Sigmoid colon (tissue), 7 donors: ENCODE measurements at places on chromosomes 2 and 18. TPM values are rescaled to one million over a fixed set of nuclear protein-coding genes. Genes with fewer than 3 reads are reported as not detected.

DNA sequence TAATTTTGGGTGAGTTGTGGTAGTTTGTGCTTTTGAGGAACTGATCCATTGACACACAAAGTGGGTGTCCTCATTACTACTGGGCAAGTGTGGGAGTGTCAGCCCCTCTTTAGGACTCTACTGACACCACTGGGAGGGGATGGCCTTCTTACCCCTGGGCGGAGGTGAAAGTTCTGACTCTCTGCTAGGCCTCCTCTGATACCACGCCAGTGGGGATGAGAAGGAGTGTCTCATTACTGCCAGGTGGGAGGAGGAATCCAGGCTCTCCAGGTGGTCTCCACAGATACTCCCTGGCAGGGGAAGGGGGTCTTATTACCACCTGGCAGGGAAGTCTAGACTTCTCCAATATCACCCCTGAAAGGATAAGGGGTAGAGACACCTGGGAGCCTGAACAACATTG, 9.1 kb downstream of the LCLAT1 start:
- peak overlapping the region; percentile 72 for H3K27ac ChIP-seq
- DNase-seq: no peak
- H3K4me3 ChIP-seq: no peak overlapping the region
- no peaks in the 10 kb centered on the region for H3K4me1 ChIP-seq
- no peaks in the 10 kb centered on the region for H3K36me3 ChIP-seq

DNA sequence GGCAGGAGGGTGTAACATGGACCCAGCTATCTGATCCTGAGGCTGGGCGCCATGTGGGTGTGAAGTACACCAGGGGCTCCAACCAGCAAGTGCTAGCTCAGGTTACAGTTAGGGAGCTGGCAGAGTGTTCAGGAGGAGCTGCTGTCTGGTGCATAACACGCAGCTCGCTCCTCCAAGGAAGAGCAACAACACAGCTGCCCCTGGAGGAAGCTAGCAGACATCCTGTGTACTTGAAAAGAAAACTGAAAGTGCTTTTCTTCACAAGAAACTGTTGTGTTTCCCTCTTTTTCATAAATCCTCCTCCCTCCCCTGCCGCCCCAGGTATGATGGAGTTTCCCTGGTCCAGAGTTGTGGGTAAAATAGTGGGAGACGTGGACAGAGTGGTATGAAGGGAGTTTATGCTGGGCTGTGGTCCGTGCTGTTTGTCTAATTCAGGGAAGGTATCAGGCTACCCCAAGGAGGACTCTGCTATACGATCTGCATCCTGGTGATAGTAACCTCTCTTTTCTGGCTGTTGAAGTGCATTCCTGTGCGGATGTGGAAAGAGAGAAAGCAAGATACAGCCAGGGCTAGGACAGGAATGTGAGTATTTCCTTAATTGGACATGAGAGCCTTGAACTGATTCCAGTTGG, 6.1 kb upstream of the LBH start:
- peaks cover 28% of the 10 kb centered on the region for H3K4me1 ChIP-seq
- peak overlapping the region; percentile 63 for H3K27ac ChIP-seq
- H3K36me3 ChIP-seq: no peaks in the 10 kb centered on the region
- H3K27me3 ChIP-seq: no peaks in the 10 kb centered on the region
- peak; percentile 84 for DNase-seq
- no peak overlapping the region for H3K4me3 ChIP-seq

Gene TRIM43
- total RNA-seq: not detected

DNA sequence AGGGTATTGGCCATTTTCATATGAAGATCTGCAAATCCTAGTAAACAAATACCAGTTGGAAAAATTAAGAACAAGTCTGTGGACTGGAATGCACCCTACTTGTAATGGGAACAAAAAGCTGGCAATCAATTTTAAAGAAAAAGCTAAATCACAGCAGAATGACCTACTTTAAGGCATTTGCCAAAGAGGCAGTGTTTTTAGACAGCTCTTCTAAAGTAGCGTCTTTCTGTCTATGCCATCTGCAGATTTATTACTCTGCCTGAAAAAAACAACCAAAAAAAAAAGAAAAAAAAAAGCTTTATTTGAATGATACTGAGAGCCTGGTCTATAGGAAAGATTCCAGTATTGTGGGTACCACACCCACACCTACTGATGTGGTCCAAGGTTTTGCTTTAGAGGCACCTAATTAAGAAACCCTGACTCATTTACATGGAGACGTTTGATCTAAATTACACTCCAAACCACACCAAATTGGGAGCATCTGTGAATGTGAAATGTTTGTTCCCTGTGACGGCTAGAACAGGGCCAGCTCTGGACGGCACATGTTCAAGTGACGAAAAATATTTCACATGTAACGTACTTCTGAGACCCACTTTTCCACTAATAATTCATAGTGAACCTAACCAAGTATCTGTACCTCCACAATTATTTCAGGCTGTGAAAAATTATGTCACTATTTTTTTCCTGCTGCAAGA, 597.1 kb downstream of the ARHGAP15 start:
- DNase-seq: no peak
- H3K27ac ChIP-seq: no peak overlapping the region
- H3K36me3 ChIP-seq: no peaks in the 10 kb centered on the region
- H3K27me3 ChIP-seq: no peaks in the 10 kb centered on the region
- H3K4me3 ChIP-seq: no peak overlapping the region

DNA sequence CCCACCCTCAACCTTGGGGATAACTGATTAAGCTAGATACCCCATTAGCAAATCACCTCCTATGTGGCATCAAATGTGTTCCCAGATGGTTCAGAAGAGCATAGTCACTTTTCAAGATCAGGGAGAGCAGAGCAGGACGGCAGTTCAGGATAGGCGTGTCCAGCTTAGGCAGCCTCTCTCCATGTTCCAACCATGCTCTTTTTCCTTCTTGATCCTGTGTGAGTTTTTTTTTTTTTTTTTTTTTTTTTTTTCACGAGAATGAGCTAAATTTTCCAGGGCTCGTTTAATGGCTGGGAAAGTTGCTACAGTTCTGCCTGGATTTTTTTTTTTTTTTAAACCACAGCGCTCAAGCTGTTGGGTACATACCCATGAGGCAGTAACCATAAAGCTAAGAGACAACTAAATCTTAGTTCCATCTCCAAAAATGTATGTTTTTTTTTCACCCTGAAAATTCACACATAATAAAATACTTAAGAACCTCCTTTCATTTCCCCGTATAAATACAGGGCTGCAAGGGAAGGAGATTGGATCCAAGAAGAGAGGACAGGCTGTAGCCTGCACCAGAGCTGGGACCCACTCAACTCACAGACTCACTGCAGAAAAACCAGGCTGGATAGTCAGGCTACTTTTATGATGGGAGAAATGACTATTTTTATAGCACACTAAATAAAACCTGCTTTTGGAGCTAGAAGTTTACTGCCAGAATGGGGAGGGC, 244.3 kb downstream of the SETBP1 start:
- H3K4me3 ChIP-seq: no peak overlapping the region
- H3K27ac ChIP-seq: peak overlapping the region; percentile 32
- H3K4me1 ChIP-seq: no peaks in the 10 kb centered on the region
- H3K27me3 ChIP-seq: no peaks in the 10 kb centered on the region
- DNase-seq: no peak

Gene LOXHD1
- not detected for total RNA-seq

DNA sequence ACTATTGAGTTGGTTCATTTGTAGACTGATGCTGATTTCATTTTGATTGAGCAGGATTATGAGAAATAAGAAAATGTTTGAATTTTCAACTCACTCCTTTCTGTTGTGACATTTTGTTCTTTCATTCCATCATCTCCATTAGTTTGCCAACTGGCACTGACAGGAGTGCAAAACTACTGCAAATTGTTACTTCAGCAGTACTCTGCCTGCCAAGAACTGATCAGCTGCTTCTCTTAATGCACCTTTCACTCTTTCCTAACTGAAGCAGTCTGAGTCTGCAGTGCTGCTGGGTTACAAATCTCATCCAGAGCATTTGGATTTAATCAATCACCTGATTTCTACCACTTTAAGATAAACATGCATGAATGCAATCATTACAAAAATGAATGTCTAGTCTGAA, 70.9 kb downstream of the TMEFF2 start:
- H3K4me3 ChIP-seq: no peak overlapping the region
- H3K4me1 ChIP-seq: peaks cover 11% of the 10 kb centered on the region
- H3K27me3 ChIP-seq: no peaks in the 10 kb centered on the region
- H3K36me3 ChIP-seq: no peaks in the 10 kb centered on the region
- H3K27ac ChIP-seq: peak overlapping the region; percentile 30

Gene GPR55
- total RNA-seq: not detected

Gene OSBPL6
- 1.5 TPM for total RNA-seq

Gene DLGAP1
- total RNA-seq: 2.1 TPM

GRCh38 chr2:223007531-223007930, 44.5 kb upstream of the KCNE4 start:
- no peak for DNase-seq
- no peak overlapping the region for H3K4me3 ChIP-seq
- H3K27me3 ChIP-seq: no peaks in the 10 kb centered on the region
- no peak overlapping the region for H3K27ac ChIP-seq

GRCh38 chr2:30867385-30867784, 60.1 kb upstream of the CAPN13 start:
- no peak overlapping the region for H3K4me3 ChIP-seq
- H3K4me1 ChIP-seq: no peaks in the 10 kb centered on the region
- DNase-seq: no peak
- no peak overlapping the region for H3K27ac ChIP-seq
- no peaks in the 10 kb centered on the region for H3K27me3 ChIP-seq

Gene COBLL1
- 21.1 TPM for total RNA-seq

DNA sequence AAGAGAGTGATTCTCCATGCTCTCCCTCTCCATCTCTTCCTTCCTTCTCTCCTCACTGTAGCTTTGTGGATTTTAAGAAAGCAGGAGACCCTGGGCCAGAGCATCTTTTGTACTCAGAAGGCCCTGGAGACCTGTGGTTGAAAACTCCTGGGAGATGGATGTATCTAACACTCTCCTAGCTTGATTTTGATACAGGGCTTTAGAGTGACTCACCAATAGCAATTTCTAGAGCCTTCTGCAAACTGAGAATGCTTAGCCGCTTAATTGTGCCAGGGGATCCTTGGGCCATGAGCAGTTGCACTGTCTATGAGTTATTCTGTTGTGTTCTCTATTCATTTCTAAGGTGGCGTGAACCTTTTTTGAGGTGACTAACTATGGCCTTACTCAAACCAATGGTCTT, 17.7 kb downstream of the HOXD1 start:
- no peaks in the 10 kb centered on the region for H3K27me3 ChIP-seq
- no peaks in the 10 kb centered on the region for H3K36me3 ChIP-seq
- H3K4me1 ChIP-seq: no peaks in the 10 kb centered on the region
- no peak for DNase-seq
- no peak overlapping the region for H3K27ac ChIP-seq

DNA sequence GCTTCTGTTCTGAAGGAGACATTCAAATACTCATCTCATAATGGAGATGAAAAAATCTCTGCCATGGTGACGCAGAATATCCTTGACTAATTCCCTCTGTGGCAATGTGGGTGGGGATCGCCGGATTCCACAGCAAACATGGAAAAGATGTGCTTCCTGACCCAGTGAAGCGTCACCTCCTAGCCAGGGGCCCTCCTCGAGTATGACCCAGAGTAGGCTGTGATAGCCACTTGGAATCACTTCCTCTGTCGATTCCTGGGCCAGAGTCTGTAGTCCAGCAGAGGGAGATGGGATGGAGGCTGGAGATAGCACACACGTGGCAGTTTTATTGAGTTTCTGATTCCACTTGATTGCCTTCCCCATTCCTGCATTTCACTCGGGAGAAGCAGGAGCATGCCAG, 36.8 kb downstream of the DRC1 start:
- no peaks in the 10 kb centered on the region for H3K36me3 ChIP-seq
- no peak for DNase-seq
- H3K27ac ChIP-seq: no peak overlapping the region
- H3K4me3 ChIP-seq: no peak overlapping the region
- no peaks in the 10 kb centered on the region for H3K4me1 ChIP-seq
- no peaks in the 10 kb centered on the region for H3K27me3 ChIP-seq

DNA sequence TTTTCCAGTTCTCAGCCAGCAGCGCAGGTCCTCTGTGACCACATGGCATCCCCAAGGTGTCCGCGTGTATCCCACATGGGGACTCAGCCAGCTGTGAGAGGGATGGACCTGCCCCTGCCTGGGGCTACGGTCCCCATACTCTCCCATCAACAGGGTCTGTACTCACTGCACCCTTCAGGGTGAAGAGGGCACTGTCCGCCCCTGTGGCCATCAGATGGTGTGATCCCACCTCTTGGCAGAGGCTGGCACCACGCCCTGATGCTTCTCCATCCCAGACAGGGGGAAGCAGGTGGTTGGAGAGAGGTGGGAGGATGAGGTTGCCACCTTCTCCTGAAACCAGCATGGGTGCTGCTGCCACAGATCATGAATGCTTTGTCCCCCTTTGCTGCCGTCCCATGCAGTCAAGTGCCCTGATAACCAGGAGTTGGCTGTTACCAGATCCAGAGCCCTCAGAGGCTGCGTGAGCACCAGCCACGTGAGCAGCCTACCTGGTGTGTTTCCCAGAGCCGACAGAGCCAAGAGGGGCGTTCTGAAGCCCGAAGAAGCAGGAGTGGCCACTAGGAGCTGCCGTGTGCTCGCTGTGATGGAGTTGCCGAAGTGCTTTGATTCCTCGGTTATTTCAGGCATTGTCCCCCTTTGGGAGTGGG, 93.9 kb downstream of the SH3RF3 start:
- no peak overlapping the region for H3K4me3 ChIP-seq
- no peaks in the 10 kb centered on the region for H3K27me3 ChIP-seq
- no peak overlapping the region for H3K27ac ChIP-seq
- DNase-seq: no peak
- H3K36me3 ChIP-seq: no peaks in the 10 kb centered on the region

Gene DHRS9
- total RNA-seq: 1.3 TPM

DNA sequence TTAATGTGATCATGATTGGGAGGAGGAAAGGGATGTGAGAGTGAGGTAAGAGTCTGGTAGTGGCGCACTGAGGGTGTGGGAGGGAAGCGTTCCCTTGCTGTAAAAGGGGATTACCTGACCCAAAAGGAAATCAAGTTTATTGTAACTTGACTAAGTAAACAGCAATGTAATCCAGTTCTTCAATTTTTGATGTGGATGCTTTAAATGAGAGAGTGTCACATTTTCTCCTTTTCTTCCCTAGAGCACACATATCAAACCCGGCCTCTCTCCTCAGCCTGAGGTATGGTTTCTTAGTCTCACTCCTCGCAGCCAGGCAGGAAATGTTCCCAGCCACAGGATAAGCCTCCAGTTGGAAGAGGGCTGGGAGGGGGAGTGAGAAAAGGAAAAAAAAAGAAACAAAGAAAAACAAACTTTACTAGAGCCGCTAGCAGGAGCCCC, 688 bp upstream of the ARHGAP28 start:
- H3K4me3 ChIP-seq: peak overlapping the region; percentile 78
- no peak for DNase-seq
- H3K36me3 ChIP-seq: no peaks in the 10 kb centered on the region
- H3K27me3 ChIP-seq: no peaks in the 10 kb centered on the region
- H3K27ac ChIP-seq: peak overlapping the region; percentile 77

- no peak overlapping the region for H3K4me3 ChIP-seq
- H3K4me1 ChIP-seq: no peaks in the 10 kb centered on the region
- H3K27me3 ChIP-seq: peaks cover 50% of the 10 kb centered on the region
- no peaks in the 10 kb centered on the region for H3K36me3 ChIP-seq
Measured at GRCh38 chr2:73289304-73289703, 4.0 kb downstream of the EGR4 start.

GRCh38 chr2:100289020-100289419, 33.3 kb downstream of the LONRF2 start:
- no peaks in the 10 kb centered on the region for H3K27me3 ChIP-seq
- no peak overlapping the region for H3K27ac ChIP-seq
- peaks cover 33% of the 10 kb centered on the region for H3K4me1 ChIP-seq
- H3K4me3 ChIP-seq: no peak overlapping the region
- no peak for DNase-seq

Gene NPPC
- not detected for total RNA-seq

GRCh38 chr18:76923485-76924085, 101.2 kb downstream of the ZNF236 start:
- peaks cover 8% of the 10 kb centered on the region for H3K36me3 ChIP-seq
- peaks cover 3% of the 10 kb centered on the region for H3K4me1 ChIP-seq
- H3K27ac ChIP-seq: no peak overlapping the region
- no peak overlapping the region for H3K4me3 ChIP-seq
- H3K27me3 ChIP-seq: no peaks in the 10 kb centered on the region
